ENCODE measurements at places on chromosomes 6 and 20.

DNA sequence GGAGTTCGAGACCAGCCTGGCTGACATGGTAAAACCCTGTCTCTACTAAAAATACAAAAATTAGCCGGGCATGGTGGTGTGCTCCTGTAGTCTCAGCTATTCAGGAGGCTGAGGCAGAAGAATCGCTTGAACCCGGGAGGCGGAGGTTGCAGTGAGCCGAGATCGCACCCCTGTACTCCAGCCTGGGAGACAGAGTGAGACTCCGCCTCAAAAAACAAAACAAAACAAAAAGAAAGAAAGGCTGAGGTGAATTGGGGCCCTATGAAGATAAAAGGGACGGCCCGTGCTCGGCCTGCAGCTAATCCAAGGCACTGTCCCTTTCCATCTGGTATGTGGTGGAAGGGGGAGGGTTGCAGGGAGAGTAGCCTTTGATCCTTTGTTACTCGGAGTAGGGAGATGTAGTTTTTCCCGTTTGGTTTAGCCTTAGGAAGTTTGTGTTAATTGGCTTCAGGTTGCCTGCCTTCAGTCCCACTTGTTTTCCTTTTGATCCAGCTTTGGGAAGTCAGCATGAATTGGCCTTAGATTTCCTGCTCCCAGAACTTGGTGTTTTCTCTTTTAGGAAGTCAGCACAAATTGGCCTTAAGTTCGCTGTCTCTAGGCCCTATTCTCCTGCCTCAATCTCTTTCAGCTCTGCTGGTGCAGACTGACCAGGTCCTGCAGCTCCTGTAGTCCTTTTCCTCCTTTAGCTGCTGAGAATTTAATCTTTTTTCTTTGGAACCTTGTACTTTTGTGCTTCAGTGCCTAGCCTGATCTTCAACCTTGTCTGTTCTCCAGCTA lies 36.1 kb upstream of the PAQR8 start:
- DNase-seq = no peak

- DNase-seq = no peak
These were observed 3.0 kb downstream of the ARFRP1 start for GRCh38 chr20:63704749-63705117.

- no peak for DNase-seq
These were observed 21.1 kb downstream of the TRIM26 start for GRCh38 chr6:30192076-30192475.

DNA sequence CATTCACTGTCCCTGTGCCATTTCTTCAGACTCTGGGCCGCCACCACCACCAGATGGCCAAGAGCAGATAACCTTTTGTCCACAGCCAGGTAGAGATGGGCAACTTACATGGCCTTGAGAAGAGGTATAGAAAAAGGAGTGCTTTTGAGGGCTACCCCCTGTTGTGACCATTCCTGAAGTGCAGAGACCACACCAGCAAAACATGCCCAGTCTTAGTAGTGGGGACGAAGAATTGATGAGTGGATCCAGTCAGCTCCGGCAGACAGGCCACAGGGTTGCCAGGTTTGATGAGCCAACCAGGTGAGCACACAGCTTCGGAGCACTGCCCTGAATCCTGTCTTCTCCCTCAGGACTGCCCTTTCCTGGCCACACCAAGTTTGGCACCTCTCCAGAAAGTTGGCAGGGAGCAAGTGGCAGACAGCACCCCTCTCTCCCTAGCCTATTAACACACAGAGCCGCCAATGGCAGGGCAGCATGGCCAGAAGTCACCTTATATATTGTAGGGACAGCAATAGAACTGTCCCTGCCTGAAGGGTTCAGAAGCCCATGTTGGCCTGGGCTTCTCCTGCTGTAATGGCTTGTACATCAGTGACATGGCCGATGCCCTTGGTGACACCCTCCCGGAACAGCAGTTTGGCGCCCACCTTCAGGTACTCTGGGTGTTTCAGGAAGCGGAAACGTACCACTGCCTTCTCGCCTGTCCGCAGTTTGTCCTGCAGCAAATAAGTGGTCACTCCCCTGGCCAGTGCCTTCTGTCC lies 7.8 kb downstream of the GTPBP2 start:
- no peak for DNase-seq

DNA sequence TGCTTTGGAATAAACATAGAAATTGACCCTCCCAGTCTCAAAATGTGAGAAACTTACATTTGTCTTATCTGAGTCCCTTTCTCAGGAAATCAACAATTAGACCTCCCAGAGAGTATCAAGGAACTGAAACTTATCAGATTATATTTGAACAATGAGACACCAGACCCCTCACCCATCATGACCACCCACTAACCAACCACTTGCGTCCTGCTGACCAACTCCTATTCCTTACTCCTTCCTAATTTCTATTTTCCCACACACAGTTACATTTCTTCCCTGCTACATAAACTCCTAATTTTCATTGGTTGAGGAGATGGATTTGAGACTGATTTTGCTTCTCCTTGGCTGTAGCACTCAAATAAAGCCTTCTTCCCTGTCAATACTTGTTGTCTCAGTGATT lies 97.9 kb downstream of the TPBG start:
- DNase-seq = no peak

GRCh38 chr6:158043008-158043407 lies 61.3 kb downstream of the SYNJ2 start:
- DNase-seq = no peak

- no peak for DNase-seq
These were observed 50.4 kb downstream of the BANF2 start for GRCh38 chr20:17749978-17750721.

DNA sequence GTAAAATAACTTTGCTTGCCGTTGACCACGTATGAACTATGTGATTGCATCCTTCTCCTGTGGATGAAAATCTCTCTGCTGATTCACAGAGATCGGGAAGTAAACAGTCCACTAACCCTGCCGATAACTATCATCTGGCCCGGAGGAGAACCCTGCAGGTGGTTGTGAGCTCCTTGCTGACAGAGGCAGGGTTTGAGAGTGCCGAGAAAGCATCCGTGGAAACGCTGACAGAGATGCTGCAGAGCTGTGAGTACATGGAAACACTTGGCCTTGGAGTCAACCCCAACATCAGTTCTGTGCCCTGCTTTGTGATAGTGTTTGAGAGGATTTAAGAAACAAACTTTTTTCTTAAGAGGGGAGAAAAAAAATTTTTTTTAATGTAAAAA lies 937 bp downstream of the TAF8 start:
- no peak for DNase-seq

GRCh38 chr6:80640176-80640575 lies 533.7 kb downstream of the BCKDHB start:
- no peak for DNase-seq

DNA sequence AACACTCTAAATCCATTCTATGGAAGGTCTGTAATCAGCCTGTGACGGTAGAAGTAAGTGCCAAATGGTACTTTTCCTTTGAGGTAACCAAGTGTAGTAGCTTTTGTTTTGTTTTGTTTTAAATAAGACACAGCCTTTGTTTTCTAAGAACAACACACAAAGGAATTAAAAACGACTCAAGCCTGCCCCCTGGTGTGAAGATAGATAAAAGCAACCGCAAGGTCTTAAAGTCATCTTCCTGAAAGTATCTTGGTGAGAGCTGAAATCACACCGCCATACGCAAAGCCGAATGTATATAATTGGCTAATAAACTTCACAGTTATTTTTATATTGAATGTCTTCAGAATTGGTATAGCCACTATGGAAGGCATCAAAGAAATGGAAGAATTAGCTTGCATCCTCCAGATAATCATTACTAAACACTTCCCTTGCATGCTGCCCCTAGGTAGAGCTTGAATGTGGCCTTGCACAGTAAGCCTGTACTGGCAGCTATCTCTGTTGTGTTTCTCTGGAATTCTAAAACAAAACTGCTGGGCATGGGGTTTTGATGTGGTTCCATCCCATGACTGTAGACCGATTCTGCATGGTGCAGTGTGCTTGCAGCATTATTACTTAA lies 95.6 kb downstream of the LAMP5 start:
- DNase-seq = peak; percentile 40

- DNase-seq = no peak
These were observed 9.5 kb upstream of the IGF2R start for GRCh38 chr6:159959165-159959975.

- no peak for DNase-seq
These were observed 657.9 kb upstream of the HS3ST5 start for GRCh38 chr6:115000736-115001135.

DNA sequence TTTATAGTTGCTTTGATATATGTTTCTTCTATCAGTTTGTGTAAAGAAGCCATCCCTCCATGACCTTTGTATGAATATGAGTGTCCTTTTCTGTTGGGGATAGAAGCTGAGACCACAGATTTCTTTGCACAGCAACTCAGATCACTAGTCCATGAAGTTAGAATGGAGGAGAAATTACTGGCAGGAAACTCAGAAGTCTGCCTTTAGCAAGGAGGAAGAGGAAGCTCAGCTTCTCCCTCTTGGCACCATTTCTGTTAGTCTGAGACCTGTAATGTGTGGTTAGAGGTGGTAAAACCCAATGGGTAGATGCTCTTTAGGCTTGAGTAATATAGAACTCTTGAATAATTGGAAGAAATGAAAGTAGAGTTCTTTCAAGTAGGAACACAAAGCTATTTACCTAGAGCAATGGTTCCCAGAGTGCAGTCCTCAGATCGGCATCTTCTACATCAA lies 995.3 kb upstream of the FLRT3 start:
- no peak for DNase-seq

- no peak for DNase-seq
These were observed 19.5 kb upstream of the EDN1 start for GRCh38 chr6:12270551-12271230.

- peak; percentile 71 for DNase-seq
These were observed 525 bp downstream of the MACROD2 start for GRCh38 chr20:13995841-13996240.

GRCh38 chr6:166228839-166229528 lies 61.3 kb upstream of the TBXT start:
- no peak for DNase-seq

Data from urothelium cell line (cell line).